Mucosa of descending colon (tissue), 3 donors: ENCODE measurements at places on chromosomes 12 and 14.
A peak's percentile ranks its signal among the peaks of the same experiment; 100 is the strongest.

DNA sequence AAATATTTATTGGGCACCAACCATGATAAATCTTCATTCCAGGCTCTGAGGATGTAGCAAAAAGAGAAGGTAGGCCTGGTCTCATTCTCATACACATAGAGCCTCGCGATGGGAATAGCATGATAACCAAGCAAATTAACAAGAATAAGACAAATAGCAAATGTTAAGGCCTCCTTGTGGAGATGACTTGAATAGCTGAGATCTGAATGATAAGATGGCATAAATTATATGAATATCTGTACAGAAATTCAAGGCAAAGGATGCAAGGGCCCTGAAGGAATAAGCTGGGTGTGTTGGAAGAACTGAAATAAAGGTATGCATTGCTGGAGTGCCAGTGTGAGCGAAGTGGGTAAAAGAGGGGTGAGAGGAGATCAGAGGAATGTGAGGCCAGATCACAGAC is 114.8 kb downstream of the ALX1 start:
- DNase-seq: no peak

DNA sequence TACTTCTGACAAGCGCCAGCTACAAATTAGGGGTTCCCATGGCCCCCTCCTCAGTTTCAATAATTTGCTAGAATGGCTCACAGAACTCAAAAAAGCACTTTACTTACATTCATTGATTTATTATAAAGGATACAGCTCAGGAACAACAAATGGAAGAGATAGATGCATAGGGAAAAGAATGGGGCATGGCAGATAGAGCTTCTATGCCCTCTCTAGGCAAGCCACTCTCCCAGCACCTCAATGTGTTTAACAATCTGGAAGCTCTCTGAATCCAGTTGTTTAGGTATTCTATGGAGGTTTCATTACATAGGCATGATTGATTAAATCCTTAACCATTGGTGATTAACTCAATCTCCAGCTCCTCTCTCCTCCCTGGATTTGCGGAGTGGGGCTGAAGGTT is 184.5 kb upstream of the DAAM1 start:
- DNase-seq: no peak

- no peak for DNase-seq
These were observed 287.0 kb downstream of the RERGL start for GRCh38 chr12:17802657-17803641.

DNA sequence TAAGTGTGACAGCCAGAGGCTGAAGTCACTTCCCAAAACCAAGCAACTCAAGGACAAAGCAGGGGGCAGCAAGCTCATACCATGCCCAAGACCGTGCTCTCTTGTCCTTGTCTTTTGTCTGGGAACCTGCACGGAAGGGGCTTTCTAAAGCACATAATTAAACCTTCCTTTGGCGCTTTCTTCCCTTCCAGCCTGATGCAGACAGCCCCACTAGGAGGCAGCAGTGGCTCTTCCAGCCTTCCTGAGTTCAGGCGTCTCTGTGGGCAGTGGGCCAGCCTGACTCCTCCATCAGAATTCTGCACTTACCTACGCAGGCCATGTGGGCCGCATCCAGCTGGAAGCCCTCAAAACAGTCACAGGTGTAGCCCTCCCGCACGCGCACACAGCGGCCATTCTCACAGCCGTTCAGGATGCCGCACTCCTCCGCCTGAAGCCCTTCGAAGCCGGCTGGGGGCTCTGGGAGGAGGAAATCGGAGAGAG is 7.6 kb downstream of the ISCA2 start:
- peak; percentile 44 for DNase-seq

GRCh38 chr14:105413544-105413886 is 6.1 kb upstream of the MTA1 start:
- DNase-seq: no peak

- no peak for DNase-seq
These were observed 133.9 kb downstream of the C12orf75 start for GRCh38 chr12:105464406-105464805.

DNA sequence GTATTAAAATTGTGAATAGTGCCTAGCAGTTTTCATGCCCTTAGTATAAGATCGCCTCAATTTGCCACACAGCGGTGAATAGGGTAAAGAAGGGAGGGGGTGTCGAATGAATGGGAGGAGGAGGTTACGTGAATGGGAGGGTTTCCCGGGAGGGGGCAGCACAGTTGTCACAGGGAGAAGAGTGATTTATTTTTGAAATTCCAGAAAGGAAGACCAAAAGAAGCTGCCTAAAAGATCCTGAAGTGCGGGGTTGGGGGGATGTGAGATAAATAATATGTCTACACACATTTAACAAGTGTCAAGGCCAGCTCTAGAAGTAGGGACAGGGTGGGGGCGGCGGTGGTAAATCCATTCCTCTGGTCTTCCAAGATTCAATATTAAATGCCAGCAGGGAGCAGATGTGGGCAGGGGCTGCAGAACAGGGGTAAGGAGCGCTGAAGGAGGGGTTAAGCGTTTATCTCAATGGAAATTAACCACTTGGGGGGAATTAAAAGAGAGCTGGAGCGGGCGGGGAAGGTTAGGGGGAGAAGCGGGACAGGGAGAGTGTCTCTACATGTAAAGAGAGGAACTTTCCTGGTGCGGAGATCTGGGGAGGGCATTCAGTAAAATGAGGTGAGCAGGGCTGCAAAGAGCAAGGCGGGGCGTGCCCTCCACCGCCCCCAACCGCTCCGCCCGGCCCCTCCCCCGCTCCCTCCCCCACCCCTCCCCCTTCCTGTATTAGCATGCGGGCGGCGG is 867 bp downstream of the C12orf42 start:
- no peak for DNase-seq

DNA sequence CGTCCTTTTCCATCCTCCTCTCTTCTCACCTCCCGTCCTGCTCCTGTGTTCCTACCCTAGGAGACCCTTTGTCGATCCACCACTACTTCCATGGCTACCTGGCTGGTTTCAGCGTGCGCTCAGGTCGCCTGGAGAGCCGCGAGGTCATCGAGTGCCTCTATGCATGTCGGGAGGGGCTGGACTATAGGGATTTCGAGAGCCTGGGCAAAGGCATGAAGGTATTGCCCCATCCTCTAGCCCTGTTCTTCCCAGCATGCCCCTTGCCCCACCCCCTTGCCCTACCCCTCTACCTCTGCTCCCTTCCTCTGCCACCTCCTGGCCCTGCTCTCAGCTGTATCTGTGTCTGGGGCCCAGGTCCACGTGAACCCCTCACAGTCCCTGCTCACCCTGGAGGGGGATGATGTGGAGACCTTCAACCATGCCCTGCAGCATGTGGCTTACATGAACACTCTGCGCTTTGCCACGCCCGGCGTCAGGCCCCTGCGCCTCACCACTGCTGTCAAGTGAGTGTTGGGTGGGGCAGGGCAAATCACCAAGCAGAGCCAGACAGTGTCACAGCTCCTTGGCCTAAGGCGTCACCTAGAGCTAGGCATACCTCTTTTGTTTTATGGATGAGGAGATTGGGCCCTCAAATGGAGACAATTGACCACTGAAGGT is 12.8 kb downstream of the CLSTN3 start:
- no peak for DNase-seq

DNA sequence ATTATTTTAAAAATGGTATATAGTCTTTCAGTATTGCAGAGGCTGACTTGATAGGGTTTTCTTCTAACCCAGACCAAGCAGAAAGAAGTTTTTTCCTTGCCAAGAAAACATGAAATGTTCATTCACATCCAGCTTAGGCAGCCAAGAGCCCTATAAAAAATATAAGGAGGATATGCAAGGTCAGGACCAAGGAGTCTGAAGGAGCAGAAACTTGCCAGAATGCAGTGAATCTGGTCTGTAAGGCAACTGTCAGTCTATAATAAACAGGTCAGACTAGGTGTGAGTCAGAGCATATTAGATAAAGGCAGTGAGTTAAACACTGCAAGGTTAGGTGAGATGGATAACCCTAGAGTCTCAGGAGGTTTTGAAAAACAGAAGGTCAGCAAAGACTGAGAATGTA is 645.5 kb downstream of the C12orf50 start:
- DNase-seq: no peak

- DNase-seq: no peak
These were observed 13.8 kb downstream of the PCBP2 start for GRCh38 chr12:53465679-53466078.

GRCh38 chr12:109797905-109798669 is 35.1 kb downstream of the TRPV4 start:
- no peak for DNase-seq
